Endothelial cell of umbilical vein (primary cell): ENCODE measurements at places on chromosomes 1 and 21. TPM values are rescaled to one million over a fixed set of nuclear protein-coding genes. Genes with fewer than 3 reads are reported as not detected.

Gene TXNIP
- 7.6 and 9.1 TPM in 2 replicates for total RNA-seq

Gene CRP
- total RNA-seq: not detected in 2 replicates

Gene RIMS3
- 0.14 and 0.15 TPM in 2 replicates for total RNA-seq

GRCh38 chr1:212769459-212770167 lies 22.0 kb downstream of the NSL1 start:
- DNase-seq: no peak

DNA sequence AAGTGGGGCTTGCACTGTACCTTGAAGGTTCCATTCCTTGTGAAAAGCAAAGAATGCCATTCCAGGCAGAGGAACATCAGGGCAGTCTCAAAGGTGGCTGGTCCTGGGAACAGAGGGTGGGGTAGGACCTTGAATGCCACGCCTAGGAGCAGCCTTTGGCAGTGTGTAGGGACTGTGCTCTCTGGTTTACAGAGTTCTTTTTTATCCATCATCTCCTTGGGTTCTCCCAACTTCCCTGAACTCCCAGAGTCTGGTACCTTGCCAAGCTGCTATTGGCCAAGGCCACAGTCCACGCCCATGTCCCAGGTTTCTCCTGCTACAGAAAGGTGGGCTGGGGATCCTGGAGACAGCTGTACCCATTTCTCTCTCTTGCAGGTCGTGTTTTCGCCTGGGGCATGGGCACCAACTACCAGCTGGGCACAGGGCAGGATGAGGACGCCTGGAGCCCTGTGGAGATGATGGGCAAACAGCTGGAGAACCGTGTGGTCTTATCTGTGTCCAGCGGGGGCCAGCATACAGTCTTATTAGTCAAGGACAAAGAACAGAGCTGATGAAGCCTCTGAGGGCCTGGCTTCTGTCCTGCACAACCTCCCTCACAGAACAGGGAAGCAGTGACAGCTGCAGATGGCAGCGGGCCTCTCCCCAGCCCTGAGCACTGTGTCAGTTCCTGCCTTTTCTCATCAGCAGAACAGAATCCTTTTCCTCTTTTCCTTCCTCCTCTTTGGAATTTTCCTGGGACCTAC lies 15.3 kb upstream of the TRNAU1AP start:
- no peak for DNase-seq
